ENCODE measurements at places on chromosomes 12 and 14. TPM values are rescaled to one million over a fixed set of nuclear protein-coding genes. Genes with fewer than 3 reads are reported as not detected.
A peak's percentile ranks its signal among the peaks of the same experiment; 100 is the strongest.

GRCh38 chr12:126914170-126914793 is 1352.7 kb upstream of the TMEM132C start:
- DNase-seq: no peak
- no peak overlapping the region for H3K4me3 ChIP-seq
- no peaks in the 10 kb centered on the region for H3K27me3 ChIP-seq
- no peaks in the 10 kb centered on the region for H3K4me1 ChIP-seq
- H3K27ac ChIP-seq: no peak overlapping the region
- no peaks in the 10 kb centered on the region for H3K36me3 ChIP-seq

DNA sequence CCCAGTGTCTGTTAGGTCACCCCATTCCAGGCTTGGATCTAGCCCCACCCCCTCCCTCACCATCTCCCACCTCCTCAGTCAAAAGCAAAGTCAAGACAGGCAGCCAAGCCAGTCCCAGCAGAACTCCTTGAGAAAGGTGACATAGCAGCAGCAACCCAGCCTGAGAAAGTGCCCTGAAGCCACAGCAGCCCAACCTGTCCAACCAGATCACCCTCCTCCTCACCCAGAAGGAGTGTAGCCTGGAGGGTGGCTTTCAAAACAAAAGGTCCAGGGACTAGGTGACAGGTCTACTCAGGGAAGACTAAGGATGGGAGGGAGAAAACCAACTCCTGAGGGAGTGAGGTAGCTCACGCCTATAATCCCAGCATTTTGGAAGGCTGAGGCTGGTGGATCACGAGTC is 5.2 kb downstream of the RAB15 start:
- no peaks in the 10 kb centered on the region for H3K36me3 ChIP-seq
- no peaks in the 10 kb centered on the region for H3K27me3 ChIP-seq
- no peak overlapping the region for H3K27ac ChIP-seq
- DNase-seq: peak; percentile 71

DNA sequence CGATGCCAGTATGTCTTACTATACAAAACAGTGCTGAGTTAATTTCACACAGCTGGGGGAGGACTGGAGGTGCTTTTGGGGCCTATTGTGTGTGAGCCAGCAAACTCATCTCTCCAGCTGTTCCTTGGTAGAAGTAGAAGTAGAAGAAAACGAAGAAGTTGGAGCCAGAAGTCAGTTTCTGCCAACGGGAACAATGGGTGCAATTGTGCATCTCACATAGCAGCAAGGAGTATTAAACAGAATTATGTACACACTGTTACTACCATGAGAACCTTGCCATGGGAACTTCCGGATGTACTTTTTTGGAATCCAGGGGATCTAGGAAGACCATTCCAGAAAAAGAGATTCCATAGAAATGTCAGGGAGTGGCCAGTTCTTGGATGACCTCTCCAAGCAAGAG is 88.6 kb downstream of the VCPKMT start:
- H3K27ac ChIP-seq: no peak overlapping the region
- DNase-seq: no peak
- peaks cover 6% of the 10 kb centered on the region for H3K4me1 ChIP-seq
- no peaks in the 10 kb centered on the region for H3K27me3 ChIP-seq
- H3K36me3 ChIP-seq: no peaks in the 10 kb centered on the region

GRCh38 chr14:83975435-83975834 is 1554.5 kb upstream of the FLRT2 start:
- H3K27me3 ChIP-seq: no peaks in the 10 kb centered on the region
- H3K4me1 ChIP-seq: no peaks in the 10 kb centered on the region
- no peak for DNase-seq
- H3K36me3 ChIP-seq: no peaks in the 10 kb centered on the region

- no peak overlapping the region for H3K4me3 ChIP-seq
- H3K4me1 ChIP-seq: no peaks in the 10 kb centered on the region
- no peak overlapping the region for H3K27ac ChIP-seq
Observed at GRCh38 chr14:76525106-76525821, 149.3 kb downstream of the ESRRB start.

GRCh38 chr14:47674543-47675465 is 601 bp downstream of the MDGA2 start:
- no peak overlapping the region for H3K27ac ChIP-seq
- no peaks in the 10 kb centered on the region for H3K36me3 ChIP-seq
- no peak for DNase-seq
- peaks cover 45% of the 10 kb centered on the region for H3K27me3 ChIP-seq
- H3K4me1 ChIP-seq: peaks cover 16% of the 10 kb centered on the region
- peak overlapping the region; percentile 19 for H3K4me3 ChIP-seq

- no peaks in the 10 kb centered on the region for H3K4me1 ChIP-seq
- H3K27ac ChIP-seq: no peak overlapping the region
- no peaks in the 10 kb centered on the region for H3K36me3 ChIP-seq
- no peaks in the 10 kb centered on the region for H3K27me3 ChIP-seq
- H3K4me3 ChIP-seq: no peak overlapping the region
- no peak for DNase-seq
Observed at GRCh38 chr14:86847140-86847539, 1145.8 kb downstream of the GALC start.

GRCh38 chr12:20656600-20656999 is 38.5 kb upstream of the SLCO1C1 start:
- no peak overlapping the region for H3K27ac ChIP-seq
- no peak for DNase-seq
- H3K27me3 ChIP-seq: no peaks in the 10 kb centered on the region
- H3K36me3 ChIP-seq: no peaks in the 10 kb centered on the region
- no peak overlapping the region for H3K4me3 ChIP-seq
- H3K4me1 ChIP-seq: no peaks in the 10 kb centered on the region

DNA sequence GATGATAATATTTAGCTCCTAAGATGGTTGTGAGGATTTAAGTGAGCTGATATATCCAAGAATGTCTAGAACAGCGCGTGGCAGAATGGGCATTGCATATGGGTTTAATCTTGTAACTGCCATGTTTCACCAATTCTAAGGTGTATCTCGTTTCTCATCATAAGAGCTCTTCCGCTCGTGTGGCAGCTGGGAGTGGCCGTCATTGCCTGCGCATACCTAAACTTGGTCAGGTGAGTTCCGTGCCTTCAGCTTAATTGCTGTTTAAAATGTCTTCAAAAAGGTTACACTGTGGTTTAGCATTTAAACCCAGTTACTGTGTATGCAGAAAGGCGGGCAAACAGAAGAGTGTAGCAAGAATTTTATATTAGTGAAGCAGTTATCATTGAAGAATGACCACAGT is 4.5 kb upstream of the AQP2 start:
- H3K27ac ChIP-seq: no peak overlapping the region
- no peaks in the 10 kb centered on the region for H3K36me3 ChIP-seq
- peaks cover 14% of the 10 kb centered on the region for H3K4me1 ChIP-seq

GRCh38 chr12:120817559-120818330 is 86.4 kb downstream of the SPPL3 start:
- no peaks in the 10 kb centered on the region for H3K27me3 ChIP-seq
- H3K4me1 ChIP-seq: peaks cover 14% of the 10 kb centered on the region
- no peak for DNase-seq
- no peak overlapping the region for H3K4me3 ChIP-seq
- H3K27ac ChIP-seq: no peak overlapping the region

DNA sequence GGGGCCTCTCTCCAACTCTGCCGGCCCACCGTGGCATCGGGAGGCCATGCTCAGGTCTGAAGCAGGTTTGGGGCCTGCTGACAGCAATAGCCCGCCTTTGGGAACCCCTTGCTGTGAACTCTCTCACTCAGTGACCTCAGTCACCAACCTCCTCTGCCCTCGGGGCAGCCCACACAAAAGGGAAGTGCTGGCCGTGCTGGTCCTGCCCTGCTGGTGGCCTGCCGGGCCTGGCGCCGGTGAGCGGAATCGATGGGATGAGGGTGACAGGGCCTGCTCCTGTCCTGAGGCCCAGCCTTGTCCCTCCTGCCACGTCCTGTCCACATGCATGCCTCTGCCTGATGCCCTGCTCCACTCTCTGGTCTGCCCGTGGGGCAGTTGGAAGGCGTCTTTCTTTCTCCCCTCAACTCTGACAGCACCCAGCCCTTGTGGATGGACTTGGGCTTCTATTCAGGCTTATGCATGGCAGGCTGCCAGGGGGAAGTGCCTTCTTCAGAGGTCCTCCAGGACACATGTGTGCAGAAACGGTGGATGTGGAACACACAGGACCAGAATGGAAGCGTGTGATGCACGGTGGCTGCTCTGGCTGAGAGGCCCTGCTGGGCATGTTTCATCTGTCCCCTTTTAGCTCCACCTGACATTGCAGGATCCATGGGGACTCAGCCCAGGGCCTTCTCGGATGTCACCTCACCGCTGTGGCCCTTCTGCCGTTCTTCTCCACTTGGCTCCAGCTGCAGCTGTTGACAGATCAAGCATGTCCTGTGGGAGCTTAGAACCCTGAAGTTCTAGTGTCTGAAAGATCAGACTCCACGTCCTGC is 31.9 kb downstream of the IL31 start:
- peaks cover 69% of the 10 kb centered on the region for H3K36me3 ChIP-seq
- no peak overlapping the region for H3K27ac ChIP-seq
- no peak for DNase-seq
- H3K4me3 ChIP-seq: no peak overlapping the region
- no peaks in the 10 kb centered on the region for H3K4me1 ChIP-seq
- H3K27me3 ChIP-seq: no peaks in the 10 kb centered on the region

- H3K27me3 ChIP-seq: no peaks in the 10 kb centered on the region
- no peak overlapping the region for H3K4me3 ChIP-seq
- H3K27ac ChIP-seq: no peak overlapping the region
Observed at GRCh38 chr14:96166461-96167223, 38.0 kb upstream of the BDKRB2 start.

GRCh38 chr14:74638966-74639365 is 26.9 kb upstream of the LTBP2 start:
- H3K27me3 ChIP-seq: peaks cover 3% of the 10 kb centered on the region
- no peak overlapping the region for H3K27ac ChIP-seq
- H3K36me3 ChIP-seq: no peaks in the 10 kb centered on the region
- peaks cover 8% of the 10 kb centered on the region for H3K4me1 ChIP-seq
- H3K4me3 ChIP-seq: no peak overlapping the region

- peak overlapping the region; percentile 91 for H3K27ac ChIP-seq
- H3K27me3 ChIP-seq: no peaks in the 10 kb centered on the region
- H3K4me1 ChIP-seq: peaks cover 27% of the 10 kb centered on the region
- DNase-seq: peak; percentile 92
- peak overlapping the region; percentile 79 for H3K4me3 ChIP-seq
- H3K36me3 ChIP-seq: no peaks in the 10 kb centered on the region
Observed at GRCh38 chr12:38904537-38905479, 583 bp downstream of the CPNE8 start.

- no peak overlapping the region for H3K27ac ChIP-seq
- no peak overlapping the region for H3K4me3 ChIP-seq
- H3K4me1 ChIP-seq: no peaks in the 10 kb centered on the region
- no peaks in the 10 kb centered on the region for H3K36me3 ChIP-seq
- no peak for DNase-seq
Observed at GRCh38 chr14:46404865-46405811, 246.4 kb downstream of the RPL10L start.

- no peaks in the 10 kb centered on the region for H3K4me1 ChIP-seq
- DNase-seq: no peak
- H3K27ac ChIP-seq: no peak overlapping the region
Observed at GRCh38 chr12:77599782-77600467, 230.8 kb upstream of the NAV3 start.

- H3K36me3 ChIP-seq: no peaks in the 10 kb centered on the region
- H3K4me3 ChIP-seq: no peak overlapping the region
- no peak overlapping the region for H3K27ac ChIP-seq
- H3K27me3 ChIP-seq: no peaks in the 10 kb centered on the region
- no peaks in the 10 kb centered on the region for H3K4me1 ChIP-seq
Observed at GRCh38 chr12:22287776-22288621, 46.5 kb downstream of the ST8SIA1 start.

DNA sequence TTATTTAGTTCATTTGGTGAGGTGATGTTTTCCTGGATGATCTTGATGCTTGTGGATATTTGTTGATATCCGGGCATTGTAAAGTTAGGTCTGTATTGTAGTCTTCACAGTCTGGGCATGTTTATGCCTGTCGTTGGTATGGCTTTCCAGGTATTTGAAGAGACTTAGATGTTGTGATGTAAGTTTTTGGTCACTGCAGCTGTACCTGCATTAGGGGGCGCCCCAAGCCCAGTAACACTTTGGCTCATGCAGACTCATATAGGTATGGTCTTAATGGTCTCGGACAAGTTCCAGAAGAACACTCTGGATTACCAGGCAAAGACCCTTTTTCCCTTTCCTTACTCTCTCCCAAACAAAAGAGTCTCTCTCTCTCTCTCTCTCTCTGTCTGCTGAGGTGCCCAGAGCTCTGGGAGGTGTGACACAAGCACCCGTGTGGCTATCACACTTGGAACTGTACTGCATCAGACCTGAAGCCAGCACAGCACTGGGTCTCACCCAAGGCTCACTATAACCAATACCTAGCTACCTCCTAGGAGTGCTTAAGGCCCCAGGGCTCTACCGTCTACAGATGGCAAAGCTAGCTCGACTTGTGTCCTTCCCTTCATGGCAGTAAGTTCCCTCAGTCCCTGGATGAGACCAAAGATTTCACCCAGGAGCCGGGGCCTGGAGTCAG is 425.8 kb upstream of the ATXN7L3B start:
- H3K27me3 ChIP-seq: no peaks in the 10 kb centered on the region
- no peaks in the 10 kb centered on the region for H3K36me3 ChIP-seq
- no peaks in the 10 kb centered on the region for H3K4me1 ChIP-seq
- no peak overlapping the region for H3K27ac ChIP-seq

DNA sequence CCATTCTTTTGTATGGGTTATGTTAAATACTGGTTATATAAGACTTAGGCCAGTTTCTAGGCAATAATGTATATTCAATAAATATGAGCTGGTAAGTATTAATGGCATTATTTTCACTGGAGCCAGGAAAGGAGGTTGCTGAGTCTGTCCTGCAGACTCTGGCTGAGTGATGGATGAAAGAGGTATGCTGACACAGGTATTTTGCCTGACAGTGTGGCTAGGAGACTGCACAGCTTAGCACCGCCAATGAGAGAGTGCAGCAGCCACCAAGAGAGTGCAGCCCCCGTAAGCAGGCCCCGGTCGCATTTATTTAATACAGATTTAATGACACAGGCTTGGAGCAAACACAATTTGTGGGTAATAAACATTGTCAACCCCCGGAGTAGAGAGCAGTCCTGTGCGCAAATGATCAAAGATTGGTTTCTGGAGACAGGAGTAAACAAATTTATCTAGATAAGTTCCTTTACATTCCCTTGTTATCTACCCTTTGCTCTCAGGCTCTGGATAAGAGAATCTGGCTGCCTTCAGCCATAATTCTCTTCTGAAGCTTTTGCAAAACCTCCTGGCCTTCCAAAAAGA is 37.4 kb downstream of the TMTC3 start:
- peaks cover 40% of the 10 kb centered on the region for H3K36me3 ChIP-seq
- no peak overlapping the region for H3K4me3 ChIP-seq
- DNase-seq: no peak
- no peaks in the 10 kb centered on the region for H3K27me3 ChIP-seq

Gene PDE3A
- total RNA-seq: 5.5 TPM

Gene PTPRQ
- total RNA-seq: 7.8 TPM

Gene CLEC2B
- total RNA-seq: 24.8 TPM

Gene PMCH
- not detected for total RNA-seq

Gene IKBIP
- total RNA-seq: 13.4 TPM

Gene LGALS3
- 528 TPM for total RNA-seq

Measured in lower lobe of right lung (tissue), 2 donors.